Umbilical cord (tissue), 2 donors: ENCODE measurements at places on chromosomes 3 and 15.
A peak's percentile ranks its signal among the peaks of the same experiment; 100 is the strongest.

GRCh38 chr3:105431200-105431599, 64.5 kb downstream of the ALCAM start:
- DNase-seq, result no peak

DNA sequence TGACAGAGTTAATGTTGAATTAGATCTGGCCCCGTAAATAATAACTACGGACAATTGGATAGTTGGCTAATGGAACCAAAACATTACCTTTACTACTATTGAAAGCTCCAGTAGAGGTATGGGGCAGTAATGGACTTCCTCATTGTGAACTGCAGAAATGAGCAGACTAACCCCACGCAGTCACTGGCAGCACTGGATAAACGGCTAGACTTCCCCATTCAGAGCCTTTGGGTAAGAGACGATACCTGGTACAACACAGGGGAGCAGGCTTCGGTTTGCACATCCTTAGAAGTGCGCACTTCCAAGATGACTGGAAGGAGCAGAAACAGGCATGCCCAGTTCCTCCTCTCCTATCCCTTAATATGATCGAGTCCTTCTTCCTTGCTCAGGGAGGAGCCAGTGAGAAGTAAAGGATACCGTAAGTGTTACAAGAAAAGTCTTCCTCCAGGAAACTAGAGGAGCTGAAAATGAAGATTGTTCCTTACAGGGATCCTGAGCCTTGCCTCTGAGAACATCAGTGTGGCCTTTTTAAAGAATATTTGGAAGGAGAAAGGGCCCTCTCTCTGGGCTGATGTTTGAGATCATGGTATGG, 100.5 kb upstream of the NECTIN3 start:
- no peak for DNase-seq

DNA sequence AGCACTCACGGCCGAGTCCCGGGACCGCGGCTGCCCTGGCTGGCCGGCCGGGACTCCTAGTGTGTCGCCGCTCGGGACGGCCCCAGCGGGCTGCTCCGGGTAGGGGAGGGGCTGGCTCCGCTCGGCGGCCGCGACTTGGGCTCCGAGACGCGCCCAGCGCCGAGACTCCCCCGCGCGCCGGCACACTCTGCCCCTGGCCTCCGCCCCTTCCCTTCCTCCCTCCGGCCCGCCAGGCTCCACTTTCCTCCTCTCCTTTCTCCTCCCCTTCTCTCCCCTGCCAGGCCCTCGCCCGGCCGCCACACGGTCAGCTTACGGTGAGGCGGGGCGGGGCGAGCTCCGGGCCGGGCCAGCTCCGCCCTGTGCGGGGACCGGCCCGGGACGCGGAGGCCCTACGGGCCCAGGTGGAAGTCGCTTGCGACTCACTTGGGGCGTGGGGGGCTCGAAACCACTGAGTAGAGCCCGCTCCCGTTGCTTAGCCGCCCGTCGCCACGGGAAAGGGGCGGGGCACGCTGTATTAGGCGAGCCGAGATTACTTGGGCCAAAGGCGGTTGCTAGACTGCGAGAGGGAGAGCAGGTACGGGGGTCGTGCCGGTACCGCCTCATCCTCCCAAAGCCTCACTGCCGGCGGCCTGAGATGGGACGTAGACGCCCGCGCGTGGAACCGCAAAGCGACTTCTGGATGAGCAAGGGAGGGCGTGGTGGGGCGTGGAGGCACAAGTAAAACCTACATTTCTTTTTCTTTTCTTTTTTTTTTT, at the start of gene ITGB5:
ITGB5 (minus strand) TSS at position 189 of the 755 bp plus-strand sequence. CDS start 365 bp downstream, outside the sequence.
- peak; percentile 90 for DNase-seq

DNA sequence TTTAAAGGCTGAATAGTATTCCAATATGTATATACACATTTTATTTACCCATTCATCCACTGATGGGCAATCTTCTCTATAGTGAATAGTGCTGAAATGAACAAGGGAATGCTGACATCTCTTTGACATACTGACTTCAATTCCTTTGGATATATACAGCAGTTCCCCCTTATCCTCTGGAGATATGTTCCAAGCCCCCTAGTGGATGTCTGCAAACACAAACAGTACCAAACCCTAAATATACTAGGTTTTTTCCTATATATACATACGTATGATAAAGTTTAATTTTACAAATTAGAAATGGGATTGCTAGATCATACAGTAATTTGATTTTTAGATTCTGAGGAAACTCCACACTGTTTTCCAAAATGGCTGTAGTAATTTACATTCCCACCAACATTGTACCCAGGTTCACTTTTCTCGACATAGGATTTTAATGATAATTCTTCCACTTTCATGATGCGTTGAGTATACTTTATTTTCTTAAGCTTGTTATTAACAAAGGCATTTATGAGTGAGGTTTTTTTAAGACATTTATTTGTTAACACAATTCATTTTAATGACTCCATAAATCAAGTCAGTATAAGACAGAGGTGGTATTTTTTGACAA, 38.2 kb downstream of the VPS13C start:
- DNase-seq, result no peak

GRCh38 chr3:172786036-172786435, 35.5 kb downstream of the ECT2 start:
- no peak for DNase-seq
